ENCODE measurements at places on chromosomes 1 and 21.

- no peak for DNase-seq
Observed at GRCh38 chr1:157113106-157113505, 13.5 kb upstream of the ETV3L start.

- DNase-seq = no peak
Observed at GRCh38 chr1:168234846-168235547, 9.2 kb downstream of the SFT2D2 start.

- DNase-seq = no peak
Observed at GRCh38 chr1:53616927-53617326, 122.0 kb downstream of the GLIS1 start.

GRCh38 chr1:84743896-84744295 is 53.6 kb upstream of the SSX2IP start:
- DNase-seq = no peak

GRCh38 chr1:68409426-68409825 is 40.3 kb downstream of the RPE65 start:
- no peak for DNase-seq

All from activated T-helper 1 cell treated with anti-CD3 and anti-CD28 coated beads, Interleukin-2, amount 50 U/mL, for 16 hours (primary cell).